ENCODE measurements at places on chromosomes 7 and 10. TPM values are rescaled to one million over a fixed set of nuclear protein-coding genes. Genes with fewer than 3 reads are reported as not detected.

GRCh38 chr10:96606216-96606615 lies 19.4 kb upstream of the TM9SF3 start:
- H3K36me3 ChIP-seq, result no peaks in the 10 kb centered on the region
- H3K27ac ChIP-seq, result no peak overlapping the region
- H3K27me3 ChIP-seq, result no peaks in the 10 kb centered on the region
- DNase-seq, result no peak
- H3K4me1 ChIP-seq, result peaks cover 4% of the 10 kb centered on the region
- no peak overlapping the region for H3K4me3 ChIP-seq

GRCh38 chr7:129989466-129989865 lies 36.7 kb upstream of the UBE2H start:
- no peak overlapping the region for H3K27ac ChIP-seq
- no peak overlapping the region for H3K4me3 ChIP-seq
- no peaks in the 10 kb centered on the region for H3K4me1 ChIP-seq
- no peaks in the 10 kb centered on the region for H3K27me3 ChIP-seq
- no peak for DNase-seq

- peak; percentile 27 for DNase-seq
- H3K27me3 ChIP-seq, result peaks cover 16% of the 10 kb centered on the region
- no peak overlapping the region for H3K27ac ChIP-seq
- H3K4me3 ChIP-seq, result no peak overlapping the region
These were observed 2.5 kb upstream of the TMEM178B start for GRCh38 chr7:141071260-141071854.

DNA sequence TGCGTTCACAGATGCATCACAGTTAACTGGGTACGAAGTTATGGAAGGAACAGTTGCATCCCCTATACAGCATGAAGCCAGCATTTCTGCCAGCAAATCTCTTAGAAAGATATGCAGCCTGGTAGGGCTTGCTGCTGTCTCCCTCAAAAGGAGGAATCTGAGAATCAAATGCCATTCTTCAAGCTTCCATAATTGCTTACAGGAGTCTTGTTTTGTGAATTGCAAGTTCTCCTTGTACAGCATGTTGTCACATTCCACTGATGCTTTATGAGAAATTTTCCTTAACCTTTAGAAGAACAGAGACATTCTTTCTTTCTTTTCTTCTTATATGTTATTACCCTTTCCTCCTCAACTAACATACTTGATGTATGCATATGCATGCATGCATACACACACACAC lies 134.6 kb downstream of the CHRM2 start:
- no peaks in the 10 kb centered on the region for H3K36me3 ChIP-seq
- no peaks in the 10 kb centered on the region for H3K4me1 ChIP-seq
- H3K4me3 ChIP-seq, result no peak overlapping the region
- DNase-seq, result no peak

DNA sequence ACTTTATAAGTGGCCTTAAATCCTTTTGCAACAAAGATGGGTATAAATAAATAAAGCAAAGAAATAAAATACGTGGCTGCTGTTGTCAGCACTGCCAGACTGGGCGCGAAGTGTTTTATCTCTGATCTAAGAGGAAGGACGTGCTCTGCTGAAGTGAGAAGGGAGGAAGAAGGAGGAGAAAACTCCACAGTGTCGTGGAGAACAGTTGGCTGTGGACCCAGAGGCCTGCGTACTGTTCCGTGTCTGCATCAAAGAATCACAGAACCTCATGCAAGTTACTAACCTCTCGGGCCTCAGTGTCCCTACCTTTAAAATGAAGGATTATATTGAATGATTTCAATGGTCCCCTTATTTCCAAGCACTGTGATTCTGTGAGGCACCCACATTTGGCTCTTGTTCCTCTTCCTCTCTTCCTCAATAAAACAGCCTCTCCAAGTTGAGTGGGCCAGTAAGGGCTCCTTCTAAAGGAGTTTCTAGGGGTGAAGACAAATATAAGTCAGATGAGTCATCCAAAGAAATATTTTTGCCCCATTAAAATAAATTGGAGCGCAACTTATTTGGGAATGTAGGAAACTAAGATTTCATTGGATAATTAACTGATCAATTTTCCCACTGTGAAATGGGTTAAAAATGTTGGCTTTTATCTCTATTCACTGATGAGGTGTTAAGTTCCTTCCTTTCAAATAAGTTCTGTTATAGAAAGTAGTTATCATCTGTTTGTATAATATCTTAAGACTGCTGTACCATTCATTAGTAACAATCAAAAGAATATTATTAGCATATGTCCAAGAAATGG lies 126.9 kb upstream of the EFCAB10 start:
- H3K27ac ChIP-seq, result no peak overlapping the region
- H3K4me1 ChIP-seq, result no peaks in the 10 kb centered on the region
- no peaks in the 10 kb centered on the region for H3K27me3 ChIP-seq

DNA sequence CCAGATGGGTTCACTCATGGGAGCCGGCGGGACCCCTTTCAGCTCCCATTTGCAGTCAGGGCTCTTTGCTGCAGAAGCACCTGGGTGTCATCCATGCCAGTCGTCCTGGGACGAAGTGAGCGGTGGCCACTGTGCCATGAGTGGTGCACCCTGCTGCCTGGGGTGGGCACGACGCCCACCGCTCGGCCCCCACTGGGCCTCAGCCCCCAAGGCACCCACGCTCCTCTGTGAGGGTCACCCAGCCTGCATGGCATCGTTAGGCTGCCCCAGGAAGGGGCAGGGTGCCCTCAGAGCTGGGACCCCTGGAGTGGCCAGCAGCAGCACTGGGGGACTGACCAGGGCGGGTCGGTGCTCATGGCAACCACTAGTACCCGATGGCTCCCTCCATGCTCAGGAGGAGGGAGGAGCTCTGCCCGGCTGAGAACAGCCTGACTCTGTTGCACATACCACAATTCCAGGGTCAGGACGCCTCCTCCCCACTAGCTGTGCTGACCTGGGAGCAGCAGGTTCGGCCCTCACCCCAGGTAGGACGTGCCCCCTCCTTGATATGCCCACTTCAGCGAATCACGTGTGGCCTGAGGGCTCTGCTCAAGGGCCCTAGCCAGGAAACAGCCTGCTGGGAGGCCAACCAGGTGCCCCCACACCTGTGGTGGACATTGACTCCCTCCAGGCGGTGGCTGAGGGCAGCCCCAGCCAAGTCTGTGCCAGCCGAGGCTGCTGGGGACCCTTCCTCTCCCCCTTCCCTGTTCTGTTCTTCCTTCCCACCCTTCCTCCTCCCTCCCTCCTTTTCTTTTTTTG lies 28.5 kb upstream of the CFAP46 start:
- no peaks in the 10 kb centered on the region for H3K36me3 ChIP-seq
- DNase-seq, result no peak
- no peak overlapping the region for H3K4me3 ChIP-seq

DNA sequence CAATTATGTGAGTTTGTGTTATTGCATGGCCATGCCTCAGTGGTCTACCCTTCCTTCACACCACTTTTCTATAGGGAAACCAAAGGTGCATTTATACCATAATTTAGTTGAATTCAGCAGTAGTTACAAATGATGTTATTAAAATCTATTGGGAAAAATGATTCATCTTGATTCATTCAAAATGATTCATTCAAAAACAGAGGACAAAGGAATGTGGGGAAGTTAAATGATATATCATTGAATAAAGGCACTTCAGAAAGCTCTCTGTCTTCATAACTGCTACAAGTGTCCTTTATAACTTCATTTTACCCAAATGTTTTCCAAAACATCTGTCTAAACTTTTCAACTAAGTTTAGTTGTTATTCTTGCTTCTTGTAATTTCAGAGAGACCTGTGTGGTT lies 722.9 kb downstream of the GRM8 start:
- no peaks in the 10 kb centered on the region for H3K27me3 ChIP-seq
- H3K4me1 ChIP-seq, result no peaks in the 10 kb centered on the region
- DNase-seq, result no peak
- no peaks in the 10 kb centered on the region for H3K36me3 ChIP-seq

- DNase-seq, result peak; percentile 26
- no peak overlapping the region for H3K27ac ChIP-seq
- no peak overlapping the region for H3K4me3 ChIP-seq
- H3K27me3 ChIP-seq, result no peaks in the 10 kb centered on the region
These were observed 11.3 kb upstream of the AKR1C2 start for GRCh38 chr10:5014936-5015335.

DNA sequence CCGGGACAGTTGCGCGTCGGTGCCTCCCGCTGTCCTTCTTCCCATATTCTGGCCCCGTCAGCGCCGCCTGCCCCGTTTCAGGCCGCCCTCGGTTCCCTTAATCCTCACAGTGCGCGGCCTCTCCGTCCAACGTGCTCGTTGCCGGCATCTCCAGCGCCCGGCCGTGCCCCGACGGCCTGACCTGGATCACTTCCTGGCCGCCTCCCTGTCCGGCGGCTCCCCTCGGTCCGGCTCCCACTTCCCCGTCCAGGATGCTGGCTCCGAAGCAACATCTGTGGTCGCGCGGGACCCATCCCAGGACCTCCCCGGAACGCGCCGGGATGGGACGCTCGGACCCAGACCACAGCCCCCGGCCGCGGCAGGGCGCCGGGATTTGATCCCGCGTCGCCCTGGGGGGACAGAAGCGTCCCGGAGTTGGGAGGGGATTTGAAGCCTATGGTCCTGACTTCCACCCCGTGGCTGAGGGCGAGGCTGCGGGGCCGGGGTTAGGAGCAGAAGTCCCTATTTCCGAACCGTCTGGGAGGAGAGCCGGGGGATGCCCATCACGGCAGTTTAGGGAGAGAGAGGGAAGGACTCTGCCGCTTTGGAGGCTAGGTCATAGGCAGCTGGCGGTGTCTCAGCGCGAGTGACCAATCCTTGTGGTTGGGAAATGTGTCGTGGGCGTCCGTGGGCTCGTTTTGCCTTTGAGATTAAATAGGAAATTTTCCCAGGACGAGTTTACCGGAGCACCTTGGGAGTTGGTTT lies 53.8 kb downstream of the KCTD7 start:
- H3K4me1 ChIP-seq, result peaks cover 2% of the 10 kb centered on the region
- H3K36me3 ChIP-seq, result no peaks in the 10 kb centered on the region
- DNase-seq, result peak; percentile 34
- peak overlapping the region; percentile 100 for H3K27ac ChIP-seq

- H3K36me3 ChIP-seq, result no peaks in the 10 kb centered on the region
- peaks cover 5% of the 10 kb centered on the region for H3K4me1 ChIP-seq
- H3K27ac ChIP-seq, result no peak overlapping the region
- no peak for DNase-seq
These were observed 63.9 kb downstream of the CCDC71L start for GRCh38 chr7:106597014-106597413.

DNA sequence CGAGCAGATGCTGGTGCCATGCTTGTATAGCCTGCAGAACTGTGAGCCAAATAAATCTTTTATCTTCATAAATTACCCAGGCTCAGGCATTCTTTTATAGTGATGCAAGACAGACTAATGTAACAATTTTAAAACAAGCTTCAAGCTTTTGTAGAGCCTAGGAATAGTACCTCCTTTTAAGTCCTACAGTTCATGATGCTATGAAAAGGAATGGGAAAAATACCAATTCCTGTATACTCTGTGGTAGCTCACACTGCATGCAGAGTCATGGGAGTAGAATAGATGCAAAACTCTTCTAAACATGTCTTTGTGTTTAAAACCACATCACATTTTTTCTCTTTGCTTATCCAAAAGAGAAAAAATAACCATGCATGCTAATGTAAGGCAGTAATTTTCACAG lies 66.6 kb upstream of the WNT16 start:
- H3K27ac ChIP-seq, result no peak overlapping the region
- H3K4me1 ChIP-seq, result no peaks in the 10 kb centered on the region
- H3K36me3 ChIP-seq, result no peaks in the 10 kb centered on the region
- DNase-seq, result no peak

GRCh38 chr10:114870486-114870885 lies 48.9 kb downstream of the FHIP2A start:
- peaks cover 4% of the 10 kb centered on the region for H3K27me3 ChIP-seq
- no peaks in the 10 kb centered on the region for H3K36me3 ChIP-seq
- no peak for DNase-seq
- no peaks in the 10 kb centered on the region for H3K4me1 ChIP-seq

DNA sequence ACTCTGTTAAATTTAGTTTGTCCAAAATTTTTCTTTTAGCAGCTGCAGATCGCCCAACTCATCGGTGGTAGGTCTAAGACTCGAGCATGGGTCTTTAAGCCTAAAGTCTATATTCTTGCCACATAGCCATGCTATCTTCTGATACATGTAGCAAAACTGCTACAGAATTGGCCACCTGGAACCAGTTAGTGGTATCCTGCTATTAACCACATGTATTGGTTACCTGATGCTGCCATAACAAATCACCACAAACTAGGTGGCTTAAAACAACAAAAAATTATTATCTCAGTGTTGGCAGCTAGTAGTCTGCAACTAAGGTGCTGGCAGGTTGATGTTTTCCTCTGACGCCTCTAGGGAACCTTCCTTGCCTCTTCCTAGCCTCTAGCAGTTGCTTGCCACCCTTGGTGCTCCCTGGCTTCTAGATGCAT lies 96.7 kb upstream of the PIK3CG start:
- no peaks in the 10 kb centered on the region for H3K27me3 ChIP-seq
- no peak for DNase-seq
- no peaks in the 10 kb centered on the region for H3K36me3 ChIP-seq
- H3K4me3 ChIP-seq, result no peak overlapping the region

GRCh38 chr10:97894092-97894491 lies 44.4 kb downstream of the GOLGA7B start:
- H3K4me1 ChIP-seq, result no peaks in the 10 kb centered on the region
- H3K4me3 ChIP-seq, result no peak overlapping the region
- H3K27me3 ChIP-seq, result peaks cover 3% of the 10 kb centered on the region
- no peak overlapping the region for H3K27ac ChIP-seq

GRCh38 chr7:55770778-55771177 lies 91.8 kb downstream of the SEPTIN14 start:
- no peaks in the 10 kb centered on the region for H3K27me3 ChIP-seq
- H3K36me3 ChIP-seq, result no peaks in the 10 kb centered on the region
- DNase-seq, result no peak
- H3K27ac ChIP-seq, result no peak overlapping the region
- H3K4me3 ChIP-seq, result no peak overlapping the region
- H3K4me1 ChIP-seq, result no peaks in the 10 kb centered on the region

DNA sequence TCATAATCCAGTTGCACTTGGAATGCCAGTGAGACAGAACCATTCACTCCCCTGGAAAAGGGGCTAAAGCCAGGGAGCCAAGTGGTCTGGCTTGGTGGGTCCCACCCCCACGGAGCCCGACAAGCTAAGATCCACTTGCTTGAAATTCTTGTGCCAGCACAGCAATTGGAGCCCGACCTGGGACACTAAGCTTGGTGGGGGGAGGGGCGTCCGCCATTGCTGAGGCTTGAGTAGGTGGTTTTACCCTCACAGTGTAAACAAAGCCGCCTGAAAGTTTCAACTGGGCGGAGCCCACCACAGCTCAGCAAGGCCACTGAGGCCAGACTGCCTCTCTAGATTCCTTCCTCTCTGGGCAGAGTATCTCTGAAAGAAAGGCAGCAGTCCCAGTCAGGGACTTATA lies 200.7 kb upstream of the NPSR1 start:
- no peaks in the 10 kb centered on the region for H3K4me1 ChIP-seq
- no peak for DNase-seq
- H3K36me3 ChIP-seq, result no peaks in the 10 kb centered on the region
- no peak overlapping the region for H3K4me3 ChIP-seq
- no peak overlapping the region for H3K27ac ChIP-seq
- H3K27me3 ChIP-seq, result no peaks in the 10 kb centered on the region

GRCh38 chr7:34320412-34320811 lies 337.6 kb upstream of the NPSR1 start:
- DNase-seq, result no peak
- no peak overlapping the region for H3K27ac ChIP-seq
- no peaks in the 10 kb centered on the region for H3K36me3 ChIP-seq
- H3K27me3 ChIP-seq, result no peaks in the 10 kb centered on the region
- no peak overlapping the region for H3K4me3 ChIP-seq

Gene ACTL6B
- 0.52 TPM for polyA plus RNA-seq

Gene GBX1
- polyA plus RNA-seq, result not detected

Gene ADAM12
- polyA plus RNA-seq, result not detected

Gene CALY
- 3.0 TPM for polyA plus RNA-seq

Gene OPALIN
- polyA plus RNA-seq, result not detected

Gene FAM25A
- not detected for polyA plus RNA-seq

Gene SCART1
- 2.1 TPM for polyA plus RNA-seq

Gene TLX1
- polyA plus RNA-seq, result 0.27 TPM

Data from small intestine (tissue), 16 donors.